Stimulated activated naive CD8-positive, alpha-beta T cell treated with anti-CD3 and anti-CD28 coated beads, Interleukin-15, Interleukin-2, amounts not matched to agents 100 U/mL and 50 U/mL, for 24 hours (primary cell): ENCODE measurements at places on chromosomes 11 and 22.
A peak's percentile ranks its signal among the peaks of the same experiment; 100 is the strongest.

GRCh38 chr11:61497473-61497872 is 11.1 kb upstream of the LRRC10B start:
- no peak for DNase-seq

GRCh38 chr11:23205156-23205871 is 345.0 kb upstream of the CCDC179 start:
- no peak for DNase-seq

DNA sequence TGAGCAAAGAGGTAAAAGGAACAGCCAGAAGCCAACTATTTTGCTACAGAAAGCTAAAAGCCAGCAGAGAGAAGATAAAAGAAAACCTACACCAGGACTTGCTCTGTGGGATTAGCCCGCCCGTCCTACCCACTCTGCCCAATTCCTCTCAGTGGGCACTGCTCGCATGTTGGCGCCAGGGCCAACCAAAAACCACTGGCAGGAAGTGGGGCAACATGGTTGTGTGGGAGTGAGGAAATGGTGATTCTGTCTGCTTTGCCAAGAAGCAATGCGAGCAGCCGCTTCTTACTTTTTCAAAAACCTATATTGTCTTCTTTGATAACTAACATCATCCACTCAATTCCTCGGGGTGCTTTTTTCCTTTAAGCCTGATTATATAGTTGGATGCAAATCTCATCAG is 14.2 kb upstream of the APOA1 start:
- peak; percentile 57 for DNase-seq

GRCh38 chr22:42286205-42286604 is 15.8 kb upstream of the TCF20 start:
- DNase-seq = no peak

DNA sequence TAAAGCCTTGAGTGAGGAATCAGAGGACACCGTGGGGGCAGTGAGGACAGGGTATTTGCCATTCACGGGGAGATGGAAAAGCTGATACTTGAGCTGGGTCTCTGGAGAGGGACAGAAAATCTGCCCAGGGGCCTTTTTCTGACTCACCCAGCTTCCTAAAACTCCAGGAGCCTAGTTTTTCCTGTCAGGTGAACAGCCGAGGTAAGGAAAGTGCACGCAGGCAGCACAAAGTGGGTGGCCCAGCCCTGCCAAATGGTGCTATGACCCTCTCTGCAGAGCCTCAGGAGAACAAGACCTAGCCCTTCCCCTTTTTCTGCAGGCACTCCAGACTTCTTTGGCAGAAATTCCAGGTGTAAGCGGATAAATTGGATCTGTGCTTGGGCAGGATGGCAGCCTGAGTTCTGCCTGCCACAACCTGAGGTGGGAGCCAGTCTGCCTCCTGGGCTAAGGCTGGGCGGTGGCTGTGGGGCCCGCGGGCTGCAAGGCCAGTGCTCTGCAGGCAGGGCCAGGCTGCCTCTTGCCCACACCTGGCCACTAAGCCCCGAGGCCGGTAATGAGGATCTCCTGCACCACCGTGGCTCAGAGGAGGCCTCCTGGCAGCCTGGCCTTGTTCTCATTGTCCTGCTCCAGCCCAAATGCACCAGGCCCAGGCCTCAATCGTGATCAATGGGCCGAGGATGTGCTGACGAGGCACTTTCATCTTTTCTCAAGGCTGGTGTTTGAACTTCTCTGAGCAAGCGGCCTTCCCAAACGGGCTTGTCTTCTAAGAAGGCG is 72.9 kb upstream of the LMO1 start:
- DNase-seq = no peak

DNA sequence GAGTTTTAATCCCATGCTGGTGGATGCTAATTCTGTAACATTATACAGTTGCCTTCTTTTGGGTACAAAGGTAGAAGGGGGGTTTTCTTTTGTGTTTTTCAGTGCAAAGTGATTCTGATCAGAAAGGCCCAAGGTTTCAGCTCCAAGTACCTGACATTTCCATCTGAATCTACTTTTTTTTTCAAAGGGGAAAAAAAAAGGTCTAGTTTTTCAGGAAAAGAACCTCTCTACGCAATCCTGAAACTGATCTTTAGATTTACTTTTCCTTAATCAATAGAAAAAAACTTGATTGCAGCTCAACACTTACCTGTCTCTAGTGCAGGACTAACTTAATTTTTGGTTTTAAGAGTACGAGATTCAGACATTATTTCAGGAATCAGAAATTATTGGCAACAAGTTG is at the start of gene TECTA:
Gene TECTA, plus strand, starts transcription at position 301 of the 400 bp plus-strand sequence. CDS start 1,423 bp downstream, outside the sequence.
- DNase-seq = no peak

- DNase-seq = no peak
Observed at GRCh38 chr11:111021131-111021530, 224.4 kb upstream of the POU2AF2 start.

GRCh38 chr11:2316169-2316962 is 14.6 kb downstream of the TSPAN32 start:
- no peak for DNase-seq
